ENCODE measurements at places on chromosomes 11 and 22.

- DNase-seq, result no peak
Observed at GRCh38 chr11:118643142-118643994, 36.0 kb downstream of the PHLDB1 start.

- DNase-seq, result no peak
Observed at GRCh38 chr22:47289336-47289985, 527.0 kb downstream of the TBC1D22A start.

GRCh38 chr22:26781596-26781995 lies 124.2 kb downstream of the MIAT start:
- no peak for DNase-seq

DNA sequence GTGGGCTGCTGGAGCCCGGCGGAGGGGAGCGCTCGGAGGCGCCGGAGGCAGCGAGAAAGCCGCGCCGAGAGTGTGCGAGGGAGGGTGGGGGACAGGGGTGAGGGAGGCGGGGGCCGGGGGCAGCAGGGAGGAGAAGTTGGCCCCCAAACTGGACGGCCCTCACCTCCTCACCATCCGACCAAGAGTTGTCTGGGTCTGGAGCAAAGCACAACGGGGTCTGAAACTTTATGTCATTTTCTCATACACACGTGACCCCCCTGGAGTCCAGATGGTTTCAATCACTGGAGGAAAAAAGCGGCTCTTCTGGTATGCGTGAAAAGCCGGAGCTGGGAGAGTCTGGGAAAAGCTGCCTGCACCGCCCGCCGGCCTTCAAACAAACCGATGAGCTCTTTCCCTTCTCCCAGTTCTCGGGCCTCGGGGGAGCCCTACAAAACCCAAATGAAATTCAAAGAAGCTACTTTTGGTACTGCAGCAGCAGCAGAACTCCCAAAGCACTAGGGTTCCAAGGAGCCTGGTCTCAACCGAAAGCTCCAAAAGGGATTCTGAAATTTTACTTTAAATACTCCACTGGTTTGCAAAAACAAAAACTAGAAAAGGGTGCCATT lies 39.7 kb upstream of the AKIP1 start:
- DNase-seq, result peak; percentile 96

DNA sequence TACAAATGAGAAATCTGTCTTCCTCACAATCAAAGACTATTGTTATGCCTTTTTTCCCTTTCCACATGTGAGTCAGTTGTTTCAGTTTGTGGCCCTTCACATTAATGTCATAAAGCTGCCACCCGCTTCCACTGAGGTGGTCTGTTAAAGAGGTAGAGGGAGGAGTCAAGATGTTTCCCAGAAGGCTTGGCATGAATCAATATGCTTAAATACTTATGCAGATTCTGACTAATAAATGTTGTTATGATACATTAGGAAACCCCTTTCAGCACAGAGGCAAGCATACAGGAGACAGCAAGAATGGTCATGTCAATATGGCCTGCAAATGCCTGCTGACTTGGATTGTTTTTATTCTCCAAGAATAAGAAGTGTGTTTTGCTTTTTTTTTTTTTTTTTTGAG lies 6.5 kb downstream of the RTN3 start:
- no peak for DNase-seq

GRCh38 chr11:15339302-15339701 lies 224.6 kb downstream of the INSC start:
- no peak for DNase-seq

DNA sequence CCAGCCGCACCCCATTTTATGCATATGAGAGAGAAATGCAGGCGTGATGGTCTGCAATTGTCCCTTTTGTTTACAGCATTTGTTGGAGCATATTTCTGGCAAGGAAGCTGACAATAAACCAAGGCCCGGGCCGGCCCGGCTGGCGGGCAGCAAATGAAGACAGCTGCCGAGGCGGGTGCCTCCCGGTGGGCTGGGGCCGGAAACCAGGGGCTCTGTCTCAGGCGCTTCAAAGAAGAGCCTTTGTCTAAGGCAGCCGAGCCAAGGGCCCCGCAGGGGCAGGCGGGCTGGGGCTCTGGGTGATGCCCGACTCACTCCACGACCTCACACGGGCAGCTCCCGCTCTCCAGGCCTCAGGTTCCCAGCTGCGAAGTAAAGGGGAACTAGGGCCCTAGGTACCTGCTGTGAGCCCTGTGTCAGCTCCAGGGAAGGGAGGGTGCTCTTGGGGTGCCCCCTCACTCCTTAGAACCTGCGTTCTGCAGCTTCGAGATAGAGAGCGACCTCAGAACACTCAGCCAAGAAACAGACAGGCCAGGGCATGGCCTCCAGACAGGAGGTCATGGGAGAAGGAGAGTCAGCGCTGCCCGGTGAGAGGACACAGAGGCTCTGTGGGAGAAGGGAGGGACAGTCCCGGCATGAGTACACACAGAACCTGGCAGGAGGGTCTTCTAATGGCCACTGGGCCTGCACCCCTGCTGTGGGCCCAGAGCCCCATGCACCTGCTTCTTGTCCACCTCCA lies 2.4 kb downstream of the LINC01488 start:
- no peak for DNase-seq

- DNase-seq, result no peak
Observed at GRCh38 chr22:29257751-29258181, 10.0 kb downstream of the RHBDD3 start.

GRCh38 chr11:128551611-128552335 lies 35.6 kb downstream of the ETS1 start:
- no peak for DNase-seq

GRCh38 chr11:31795706-31796498 lies 15.2 kb downstream of the PAX6 start:
- no peak for DNase-seq

DNA sequence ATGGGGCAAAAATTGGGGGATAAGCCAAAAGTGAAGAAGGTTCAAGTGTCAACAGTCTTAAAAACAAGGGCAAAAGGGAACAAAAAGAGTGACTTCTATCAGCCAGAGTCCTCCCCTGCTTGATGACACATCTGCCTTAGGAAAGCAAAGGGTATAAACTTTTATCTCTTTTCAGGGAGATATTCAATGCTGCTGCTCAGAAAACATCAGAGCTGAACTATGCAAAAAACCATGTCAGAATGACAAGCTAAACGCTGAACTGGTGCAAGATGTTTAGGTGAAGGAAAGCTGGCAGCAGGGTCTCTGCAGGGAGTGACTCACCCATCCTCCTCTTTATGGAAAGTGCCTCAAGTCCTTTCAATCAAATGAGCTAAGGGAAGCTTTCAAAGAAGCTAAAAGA lies 24.7 kb downstream of the ALG9 start:
- DNase-seq, result peak; percentile 68

GRCh38 chr11:69210310-69211035 lies 54.7 kb downstream of the SMIM38 start:
- no peak for DNase-seq

GRCh38 chr11:110431051-110431672 lies 1.4 kb downstream of the FDX1 start:
- peak; percentile 46 for DNase-seq

- peak; percentile 68 for DNase-seq
Observed at GRCh38 chr11:103202048-103202651, 92.9 kb downstream of the DYNC2H1 start.

DNA sequence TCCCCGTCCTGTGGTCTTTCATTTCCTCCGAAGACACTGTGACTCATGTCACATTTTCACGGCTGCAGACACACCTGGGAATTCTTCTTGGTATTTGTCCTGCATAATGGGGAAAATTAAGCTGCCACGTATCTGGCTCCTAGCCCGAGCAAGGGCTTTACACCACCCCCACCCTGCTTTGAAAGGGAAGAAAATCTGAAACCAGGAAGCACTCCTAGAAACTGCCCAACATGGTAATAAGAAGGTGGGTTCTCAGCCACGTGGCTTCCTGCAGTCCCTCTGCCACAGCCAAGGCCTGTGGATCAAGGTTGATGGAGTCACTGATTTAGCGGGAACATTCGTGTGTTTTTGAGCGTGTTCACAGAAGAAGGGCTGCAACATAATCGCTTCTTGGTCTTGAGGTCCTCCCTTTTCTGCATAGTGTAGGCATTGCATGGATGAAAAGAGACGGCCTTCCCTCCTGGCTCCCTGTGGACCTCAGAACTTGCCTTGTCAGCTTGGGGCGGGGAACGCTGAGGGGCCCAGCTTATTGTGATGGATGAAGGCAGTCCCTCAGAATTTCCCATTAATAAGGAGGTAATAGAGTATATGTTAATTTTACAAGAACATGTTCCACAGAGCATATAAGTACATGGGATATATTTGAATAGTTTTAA lies 292.0 kb downstream of the NTM start:
- no peak for DNase-seq

- DNase-seq, result no peak
Observed at GRCh38 chr22:46052331-46052771, 75.4 kb upstream of the WNT7B start.

DNA sequence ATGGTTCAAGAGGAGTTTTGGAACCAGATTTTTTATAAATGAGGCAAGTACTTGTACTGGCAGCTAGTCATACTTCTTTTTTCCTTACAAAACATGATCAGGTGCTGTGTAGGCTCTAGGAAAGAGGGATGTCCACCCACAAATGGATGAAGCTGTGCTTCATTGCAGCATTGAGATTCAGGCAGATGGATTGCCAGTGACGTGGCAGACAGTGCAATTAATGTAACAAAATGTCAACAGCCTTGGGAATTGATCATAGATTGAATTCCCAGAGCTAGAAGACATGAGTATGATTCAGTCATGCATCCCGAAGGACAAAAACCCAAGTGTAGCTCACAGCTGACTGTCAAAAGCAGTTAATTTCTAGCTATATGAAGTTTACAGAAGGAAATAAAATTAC lies 99.2 kb upstream of the RASSF10 start:
- DNase-seq, result no peak

GRCh38 chr11:897253-898142 lies 13.1 kb downstream of the CHID1 start:
- DNase-seq, result no peak

DNA sequence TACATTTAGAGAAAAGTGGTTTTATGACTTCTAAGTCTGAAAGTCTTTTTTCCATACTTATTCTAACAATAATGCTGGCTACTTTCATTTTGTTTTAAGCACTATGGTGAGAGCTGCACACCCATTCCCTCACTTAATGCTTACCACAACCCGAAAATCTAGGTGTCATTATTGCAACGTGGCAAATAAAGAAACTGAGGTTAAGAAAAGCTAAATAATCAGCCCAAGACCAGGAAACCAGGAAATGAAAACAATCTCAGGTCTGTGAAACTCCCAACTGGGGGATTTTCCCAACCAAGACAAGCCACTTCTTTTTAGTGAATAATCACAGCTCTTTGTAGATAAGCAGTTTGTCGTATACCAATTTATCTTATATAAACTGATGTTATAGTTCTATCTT lies 126.3 kb downstream of the SLC1A2 start:
- DNase-seq, result no peak

DNA sequence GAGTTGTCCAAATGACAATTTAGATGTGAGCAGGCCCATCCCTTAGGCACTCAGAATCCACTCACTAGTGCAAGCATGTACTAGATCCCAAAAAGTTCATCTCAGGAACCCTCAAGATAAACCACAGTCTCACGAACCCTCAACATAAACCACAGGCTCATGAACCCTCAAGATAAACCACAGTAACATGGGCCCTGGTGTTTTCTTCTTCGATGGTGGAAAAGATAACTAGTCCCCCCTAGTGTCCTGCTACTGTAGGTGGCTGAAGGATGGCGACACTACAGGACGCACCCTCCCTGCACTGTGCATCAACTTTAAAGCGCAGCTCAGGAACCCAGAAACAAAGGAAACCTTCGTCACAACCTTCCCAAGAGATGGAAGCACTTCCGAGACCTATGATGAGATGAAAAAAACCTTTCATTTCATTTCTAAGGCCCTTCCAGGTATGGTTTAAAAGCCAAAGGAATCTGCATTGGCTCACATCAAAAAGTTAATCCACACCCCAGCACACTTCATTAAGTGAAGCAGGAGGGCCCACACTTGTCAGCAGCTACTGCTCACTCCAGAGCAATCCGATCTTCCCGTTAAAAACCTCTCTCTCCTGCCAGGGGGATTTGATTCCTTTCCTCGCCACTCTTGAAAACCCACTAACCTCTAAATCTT lies 2.4 kb downstream of the LARGE1 start:
- peak; percentile 17 for DNase-seq

DNA sequence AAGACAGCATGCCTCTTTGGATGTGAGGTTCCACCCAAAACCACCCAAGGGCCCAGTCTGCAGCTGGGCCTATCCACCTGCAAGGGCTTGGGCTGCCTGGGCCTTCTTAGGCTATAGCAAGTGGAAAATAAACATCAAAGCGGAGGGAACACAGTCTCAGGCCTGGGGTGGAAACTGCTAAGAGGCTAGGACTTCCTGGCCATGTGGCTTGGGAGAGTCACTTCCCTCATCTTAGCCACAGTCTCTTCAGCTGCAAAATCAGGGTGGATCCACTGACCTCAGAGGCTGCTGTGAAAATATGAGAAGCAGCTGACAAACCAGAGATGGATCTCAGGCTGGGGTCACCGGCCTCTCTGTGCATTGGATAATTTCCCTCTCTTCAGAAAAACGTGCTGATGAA lies 30.6 kb upstream of the TFIP11 start:
- DNase-seq, result no peak

DNA sequence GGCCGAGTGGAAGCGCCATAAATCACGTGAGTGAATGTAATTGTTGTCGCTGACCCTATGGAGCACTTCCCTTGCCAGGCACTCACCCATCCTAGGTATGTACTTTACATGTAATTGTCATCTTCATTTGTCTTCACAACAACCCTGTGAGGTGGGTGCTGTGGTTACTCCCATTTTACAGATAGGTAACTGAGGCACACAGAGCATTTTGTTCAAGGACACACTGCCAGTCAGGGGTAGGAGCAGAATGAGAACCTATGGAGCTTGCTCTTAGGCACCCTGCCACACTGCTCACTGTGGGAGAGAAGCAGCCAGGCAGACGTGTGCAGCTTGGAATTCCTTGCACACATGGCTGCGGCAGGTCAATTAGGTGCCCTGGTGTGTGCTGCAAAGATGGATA lies 785 bp upstream of the EFCAB6 start:
- no peak for DNase-seq

GRCh38 chr11:68783216-68783821 lies 32.0 kb upstream of the TESMIN start:
- DNase-seq, result no peak

DNA sequence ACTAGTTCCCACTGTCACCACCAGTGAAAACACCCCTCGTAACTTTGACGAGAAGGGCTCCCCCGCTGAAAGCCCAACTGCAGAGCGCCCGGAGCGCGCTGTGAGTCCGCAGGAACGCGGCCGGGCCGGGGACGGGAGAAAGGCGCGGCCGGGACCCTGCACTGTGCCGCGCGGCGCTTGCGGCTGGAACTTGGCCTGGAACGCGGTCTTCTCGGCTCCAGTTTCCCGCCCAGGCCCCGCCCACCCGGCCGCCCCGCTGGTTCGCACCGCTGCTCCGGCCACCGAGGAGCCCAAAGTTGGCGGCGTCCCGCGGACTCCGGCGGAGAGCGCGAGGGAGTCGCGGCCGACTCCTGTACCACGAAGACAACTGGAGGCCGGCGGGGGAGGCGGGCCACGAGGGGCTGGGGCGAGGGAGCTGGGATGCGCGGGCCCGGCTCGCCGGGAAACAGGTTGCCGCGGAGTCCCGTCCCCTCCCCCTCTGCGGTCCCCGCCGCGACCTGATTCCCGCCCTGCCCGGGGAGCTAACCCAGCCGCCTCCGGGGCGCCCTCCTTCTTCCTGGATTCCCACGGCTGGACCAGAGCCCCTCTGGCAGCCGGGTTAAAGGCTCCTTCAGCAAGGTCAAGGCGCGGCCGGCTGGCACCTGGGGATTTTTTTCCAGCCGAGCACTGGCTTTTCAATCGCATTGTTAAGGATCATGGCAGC lies 3.4 kb downstream of the TENM4 start:
- DNase-seq, result peak; percentile 54

- DNase-seq, result no peak
Observed at GRCh38 chr11:19974886-19975285, 185.4 kb downstream of the DBX1 start.

Measured in fibroblast of the aortic adventitia (primary cell).